NT2/D1 (cell line): ENCODE measurements at places on chromosomes 6 and 20.
A peak's percentile ranks its signal among the peaks of the same experiment; 100 is the strongest.

DNA sequence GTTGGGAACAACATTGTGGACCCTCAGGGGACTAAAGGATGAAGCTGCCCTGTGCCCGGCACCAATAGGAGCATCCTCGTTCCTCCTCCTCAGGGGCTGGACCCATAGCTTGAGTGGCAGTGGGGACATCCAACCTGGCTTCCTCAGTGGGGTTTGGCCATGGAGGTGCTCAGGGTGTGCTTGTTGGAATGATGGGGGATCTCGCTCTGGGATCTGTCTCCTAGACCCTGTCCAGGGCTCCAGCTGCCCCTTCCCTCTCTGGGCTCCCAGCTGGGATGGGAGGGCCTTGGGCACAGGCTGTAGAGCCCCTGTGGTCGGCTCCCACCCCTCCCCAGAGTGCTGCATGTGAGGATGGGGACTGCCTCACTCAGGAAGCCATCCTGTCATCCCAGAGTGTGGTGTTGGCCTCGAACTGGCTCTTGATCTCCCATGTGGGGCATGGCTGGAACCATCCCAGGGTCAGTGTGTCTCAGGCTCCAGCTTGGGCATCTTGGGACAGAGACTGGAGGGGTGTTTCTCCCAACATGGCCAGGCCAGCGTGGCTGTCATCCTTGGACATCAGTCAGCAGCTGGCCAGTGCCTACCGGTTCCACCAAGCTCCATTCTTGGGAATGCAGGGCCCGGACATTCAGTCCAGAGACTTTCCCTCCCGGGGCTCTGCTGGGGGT is 9.5 kb upstream of the MYT1 start:
- DNase-seq, result no peak

GRCh38 chr6:116877743-116878142 is 701 bp downstream of the RFX6 start:
- no peak for DNase-seq

- DNase-seq, result no peak
Measured at GRCh38 chr6:123024976-123025375, 28.9 kb downstream of the CLVS2 start.

DNA sequence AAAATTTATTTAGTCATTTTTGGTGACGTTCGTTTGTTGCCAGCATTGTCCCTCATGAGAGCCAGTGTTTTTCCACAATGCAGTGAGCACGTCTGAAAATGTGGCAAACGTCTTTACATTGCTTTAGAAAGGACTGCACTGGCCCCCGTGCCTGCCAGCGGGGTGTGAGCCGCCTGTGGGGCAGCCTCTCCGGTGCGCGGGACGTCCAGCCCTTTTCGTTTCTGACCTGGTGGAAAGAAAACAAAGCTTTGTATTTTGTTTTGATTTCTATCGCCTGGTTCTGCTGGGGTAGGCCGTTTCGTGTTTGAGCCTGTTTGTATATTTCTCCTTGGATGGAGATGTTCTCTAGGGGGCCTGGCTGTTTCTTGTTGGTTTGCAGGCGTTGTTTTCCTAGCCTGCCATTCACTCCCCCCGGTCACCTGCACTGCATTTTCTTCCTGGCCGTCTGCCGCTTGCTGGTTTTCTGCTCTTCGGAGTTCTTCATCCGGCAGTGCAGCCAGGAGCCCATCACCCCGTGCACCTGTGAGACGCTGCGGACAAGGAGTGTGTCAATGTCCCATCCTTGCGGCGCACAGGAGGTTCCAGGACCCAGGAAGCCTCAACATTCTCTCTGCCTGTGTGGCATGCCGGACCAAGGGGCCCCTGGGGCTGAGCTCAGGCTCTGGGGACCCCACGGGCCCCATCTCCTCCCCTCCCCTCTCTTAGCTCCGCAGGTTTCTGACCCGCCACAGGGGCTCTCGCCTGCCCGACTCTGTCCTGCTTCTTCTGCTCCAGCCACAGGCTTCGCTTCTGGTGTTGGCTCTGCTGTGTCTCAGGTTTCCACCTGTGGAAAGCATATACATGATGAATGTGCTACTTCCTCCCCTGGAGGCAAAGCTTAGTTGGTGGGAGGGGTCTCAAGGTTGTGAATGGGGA is 100.5 kb downstream of the CDH4 start:
- no peak for DNase-seq

DNA sequence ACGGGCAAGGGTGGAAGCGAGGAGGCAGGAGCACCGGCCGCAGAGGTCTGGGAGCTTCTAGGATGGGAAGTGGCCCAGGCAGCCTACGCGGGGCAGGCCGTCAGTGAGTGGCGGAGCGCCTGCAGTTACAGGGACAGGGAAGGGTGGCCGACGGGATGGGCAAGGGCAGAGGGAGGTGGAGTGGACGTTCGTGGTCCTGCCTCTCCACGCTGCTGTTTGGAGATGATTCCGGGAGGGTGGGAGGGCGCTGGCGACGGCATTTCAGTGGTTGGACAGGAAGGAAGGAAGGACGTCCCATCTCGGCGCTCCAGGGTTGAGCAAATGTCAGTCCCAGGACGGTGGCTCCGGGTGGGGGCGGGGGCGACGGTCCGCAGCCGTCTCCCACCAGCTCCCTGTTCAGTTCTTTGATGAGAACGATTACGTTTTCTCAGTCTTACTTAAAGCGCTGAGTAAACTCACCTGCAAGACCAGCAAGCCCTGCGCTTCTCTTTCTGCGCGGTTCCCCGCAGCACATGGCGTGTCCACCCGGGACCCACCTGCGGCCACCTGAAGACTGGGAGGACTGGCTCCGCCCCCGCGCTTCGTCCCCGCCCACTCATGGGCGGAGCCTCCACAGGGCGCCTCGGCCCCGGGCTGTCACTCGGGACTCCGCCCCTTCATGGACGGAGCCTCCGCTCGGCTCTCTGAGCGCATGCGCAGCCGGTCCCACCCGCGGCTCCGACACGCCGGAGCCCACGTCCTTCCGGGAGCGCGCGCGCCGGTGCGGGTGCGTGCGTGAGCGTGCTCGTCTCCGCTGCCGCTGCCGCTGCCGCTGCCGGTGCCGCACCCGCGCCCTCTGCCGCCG is at the start of gene DNAJC5:
DNAJC5 (plus strand) TSS at position 769 of the 844 bp plus-strand sequence. CDS start 33,220 bp downstream, outside the sequence.
- peak; percentile 83 for DNase-seq

GRCh38 chr6:101940391-101940790 is 546.9 kb downstream of the GRIK2 start:
- no peak for DNase-seq

GRCh38 chr6:674956-675355 is 18.0 kb downstream of the EXOC2 start:
- no peak for DNase-seq

- DNase-seq, result peak; percentile 39
Measured at GRCh38 chr6:168442646-168443045, 1.7 kb downstream of the SMOC2 start.

GRCh38 chr6:43277643-43278523 is 20.2 kb upstream of the SLC22A7 start:
- no peak for DNase-seq

DNA sequence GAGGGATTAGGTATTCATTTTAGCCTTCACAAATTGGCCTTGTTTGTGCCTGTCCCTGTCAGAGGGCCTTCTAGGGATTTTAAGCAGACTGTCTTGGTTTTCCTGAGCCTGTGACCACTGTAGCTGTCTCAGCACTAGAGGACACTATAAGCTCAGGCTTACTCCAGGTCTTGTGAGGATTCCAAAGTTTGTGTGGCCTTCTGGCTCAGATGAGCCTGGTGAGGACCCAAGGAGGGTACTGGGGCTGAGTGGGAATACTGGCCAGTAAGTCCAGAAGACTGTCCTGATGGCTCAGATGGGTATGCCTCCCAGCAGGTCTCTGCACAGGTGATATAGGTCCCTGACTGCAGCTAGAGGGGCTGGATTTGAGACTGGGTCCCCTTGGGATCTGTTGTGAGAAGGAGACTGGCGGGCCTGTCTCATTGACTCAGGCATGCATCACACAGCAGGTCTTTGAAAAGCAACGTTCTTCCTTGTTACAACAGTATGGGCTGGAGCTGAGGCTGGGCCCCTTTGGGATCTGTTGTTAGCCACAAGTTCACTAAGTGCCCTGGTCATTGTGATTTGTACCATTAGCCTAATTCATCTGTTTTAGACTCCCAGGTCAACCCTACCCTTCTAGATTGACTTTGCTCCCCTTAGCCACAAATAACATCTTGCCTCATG is 26.3 kb upstream of the TFB1M start:
- DNase-seq, result peak; percentile 23

- DNase-seq, result no peak
Measured at GRCh38 chr6:129645106-129645829, 64.7 kb downstream of the ARHGAP18 start.

- DNase-seq, result no peak
Measured at GRCh38 chr6:22471746-22472145, 97.6 kb upstream of the HDGFL1 start.

DNA sequence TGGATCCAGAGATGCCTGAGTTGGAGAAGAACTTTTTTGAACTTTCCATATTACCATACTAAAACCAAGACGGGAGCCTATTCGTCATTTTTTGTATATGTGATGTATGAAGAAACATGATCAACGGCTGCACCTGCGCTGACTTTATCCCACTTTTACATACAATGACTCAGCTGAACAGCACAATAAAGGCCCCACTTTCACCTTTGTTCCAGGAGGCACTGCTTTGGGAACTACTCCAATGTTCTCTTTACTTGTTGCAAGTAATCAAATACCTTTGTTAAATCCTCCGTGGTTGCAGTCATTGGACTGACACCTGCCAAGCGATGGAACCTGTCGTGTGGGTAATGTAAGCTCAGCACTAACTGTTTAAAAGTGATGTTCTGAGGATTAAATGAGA is 17.3 kb upstream of the BTN3A2 start:
- no peak for DNase-seq

- peak; percentile 11 for DNase-seq
Measured at GRCh38 chr6:55108134-55109130, 65.9 kb upstream of the HCRTR2 start.

DNA sequence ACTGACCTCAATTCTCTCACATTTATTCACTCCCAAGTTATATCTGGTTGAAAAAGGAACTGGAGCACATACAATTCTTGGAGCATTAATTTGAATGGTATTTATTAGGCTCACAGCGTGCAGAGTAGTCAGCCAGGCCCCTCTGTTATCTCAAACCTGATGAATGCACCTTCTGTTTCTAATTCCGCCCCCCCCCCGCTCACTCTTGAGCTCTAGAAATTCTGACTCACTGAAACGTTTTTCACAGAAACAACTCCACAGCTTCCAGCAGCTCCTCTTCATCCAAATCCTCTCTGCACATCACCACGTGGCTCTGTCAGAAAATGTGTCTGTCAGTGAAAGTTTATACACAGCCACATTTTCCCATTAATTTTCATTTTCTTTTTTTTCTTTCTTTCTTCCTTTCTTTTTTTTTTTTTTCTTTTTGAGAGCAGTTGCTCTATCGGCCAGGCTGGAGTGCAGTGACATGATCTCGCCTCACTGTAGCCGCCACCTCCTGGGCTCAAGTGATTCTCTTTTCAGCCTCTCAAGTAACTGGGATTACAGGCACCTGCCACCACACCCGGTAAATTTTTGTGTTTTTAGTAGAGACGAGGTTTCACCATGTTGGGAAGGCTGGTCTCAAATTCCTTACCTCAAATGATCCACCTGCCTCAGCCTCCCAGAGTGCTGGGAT is 109.4 kb downstream of the TBXT start:
- DNase-seq, result no peak

DNA sequence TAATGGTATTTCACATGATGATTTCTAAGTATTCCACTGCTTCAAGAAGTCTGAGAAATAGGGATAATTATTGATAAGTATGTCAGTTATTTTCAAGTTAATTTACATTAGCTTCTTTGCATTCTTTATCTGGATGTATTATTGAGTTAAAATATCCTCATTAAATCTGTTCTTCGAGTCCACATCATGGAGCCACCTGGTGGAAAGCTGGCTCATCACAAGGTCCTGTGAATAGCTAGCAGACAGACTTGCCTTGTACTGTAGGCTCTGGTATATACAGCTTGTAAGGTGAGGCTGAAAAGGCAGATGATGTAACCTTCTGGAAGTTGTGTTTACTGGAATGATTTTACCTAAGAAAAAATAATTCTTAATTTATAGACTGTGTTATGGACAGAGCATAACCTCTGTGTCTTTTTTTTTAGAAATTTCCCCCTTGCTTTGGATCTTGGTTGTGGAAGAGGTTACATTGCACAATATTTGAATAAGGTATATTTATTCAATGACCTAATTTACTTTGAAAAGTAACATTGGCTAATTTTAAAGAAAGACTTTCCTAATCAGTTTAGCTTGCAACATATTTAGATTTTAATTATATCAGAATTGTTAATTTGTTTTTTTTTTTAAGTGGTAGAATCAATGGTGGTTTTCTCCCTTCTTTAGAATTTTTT is 3.5 kb downstream of the NDUFAF5 start:
- peak; percentile 25 for DNase-seq

DNA sequence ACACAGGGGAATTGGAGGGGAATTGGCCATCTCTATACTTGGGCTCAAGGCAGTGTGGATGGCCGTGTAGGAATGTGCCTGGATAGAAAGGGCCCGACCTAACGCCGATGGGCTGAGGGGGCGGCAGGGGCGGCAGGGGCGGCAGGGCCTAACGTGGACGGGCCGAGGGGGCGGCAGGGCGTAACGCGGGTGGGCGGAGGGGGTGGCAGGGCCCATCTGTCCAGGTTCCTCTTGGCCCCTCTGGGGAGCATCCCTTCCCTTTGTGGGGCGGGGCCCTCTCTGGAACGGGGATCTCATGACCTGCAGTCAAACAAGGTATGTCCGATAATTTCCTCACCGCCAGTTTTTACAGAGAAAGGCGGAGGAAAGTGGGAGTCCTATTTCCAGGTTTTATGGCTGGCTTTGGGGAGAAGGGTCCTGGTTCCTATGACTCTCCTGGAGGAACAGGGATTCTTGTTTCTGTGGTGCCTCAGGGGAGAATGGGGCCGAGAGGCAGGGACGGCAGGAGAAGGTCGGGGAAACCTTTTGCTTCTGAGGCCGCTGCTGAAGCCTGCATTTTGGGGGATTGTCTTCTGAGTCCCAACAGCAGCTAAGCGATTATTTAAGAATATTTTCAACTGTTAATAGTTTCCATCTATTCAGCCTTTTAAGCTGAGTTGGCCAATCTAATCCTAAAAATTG is 100.8 kb upstream of the FRMD1 start:
- no peak for DNase-seq

GRCh38 chr6:20377623-20378265 is 23.9 kb upstream of the E2F3 start:
- DNase-seq, result no peak

DNA sequence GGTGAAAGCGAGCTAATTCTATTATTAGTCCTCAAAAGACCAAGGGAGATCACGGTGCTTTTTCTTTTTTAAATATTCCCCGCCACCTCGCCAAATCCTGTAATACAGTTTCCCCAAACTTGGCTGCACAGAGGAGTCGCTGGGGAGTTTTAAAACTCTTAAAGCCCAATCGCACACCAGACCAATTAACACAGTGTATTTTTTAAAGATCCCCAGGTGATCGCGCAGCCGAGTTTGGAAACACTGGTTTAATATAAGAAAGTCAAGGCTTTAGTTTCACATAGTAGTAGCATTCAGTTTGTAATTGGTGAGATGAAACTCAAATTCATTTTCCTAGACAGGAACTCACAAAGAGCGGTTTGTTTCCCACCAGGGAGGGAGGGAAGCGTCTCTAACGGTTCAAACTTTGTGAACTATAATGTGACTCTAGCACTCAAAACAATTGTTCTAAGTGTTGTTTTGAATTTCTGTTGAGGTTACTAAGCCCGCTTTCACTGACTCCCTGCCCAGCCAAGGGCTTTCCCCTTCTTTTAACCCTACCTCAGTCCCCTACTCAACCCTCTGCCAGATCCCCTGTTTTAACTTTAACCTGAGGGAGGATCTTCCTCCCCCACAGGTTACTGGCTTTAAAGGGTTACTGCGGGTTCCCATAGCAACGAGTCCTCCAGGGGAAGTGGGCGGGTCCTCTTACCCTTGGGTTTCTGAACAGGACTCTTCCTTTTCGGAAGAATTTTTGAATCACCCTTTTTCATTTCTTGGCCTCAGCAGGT is 25.7 kb upstream of the BTBD3 start:
- DNase-seq, result peak; percentile 66
